ENCODE measurements at places on chromosomes 3 and 15.

- DNase-seq, result no peak
Measured at GRCh38 chr3:140917772-140918171, 23.9 kb upstream of the SLC25A36 start.

- DNase-seq, result no peak
Measured at GRCh38 chr3:72329354-72329753, 518.9 kb downstream of the SHQ1 start.

GRCh38 chr3:30504939-30505338, 101.5 kb upstream of the TGFBR2 start:
- DNase-seq, result no peak

DNA sequence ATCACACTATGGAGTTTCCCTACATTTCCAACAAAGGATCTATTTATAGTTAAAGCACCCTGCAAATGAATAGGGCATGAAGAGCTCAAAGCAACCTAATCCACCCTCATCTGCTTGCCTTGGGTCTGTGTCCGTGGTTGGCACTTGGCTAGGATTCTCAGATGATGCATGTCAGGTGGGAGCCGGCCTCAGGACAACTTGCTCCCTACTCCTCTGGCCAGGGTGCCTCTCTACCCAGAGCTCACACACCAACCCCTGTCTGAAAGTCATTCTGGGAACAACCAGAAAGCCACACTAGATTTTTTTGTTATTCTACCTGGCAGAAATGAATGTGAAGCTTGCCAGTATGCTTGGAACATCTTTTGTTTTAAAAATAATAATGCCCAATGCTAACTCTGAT, 13.2 kb downstream of the ARHGEF3 start:
- no peak for DNase-seq

DNA sequence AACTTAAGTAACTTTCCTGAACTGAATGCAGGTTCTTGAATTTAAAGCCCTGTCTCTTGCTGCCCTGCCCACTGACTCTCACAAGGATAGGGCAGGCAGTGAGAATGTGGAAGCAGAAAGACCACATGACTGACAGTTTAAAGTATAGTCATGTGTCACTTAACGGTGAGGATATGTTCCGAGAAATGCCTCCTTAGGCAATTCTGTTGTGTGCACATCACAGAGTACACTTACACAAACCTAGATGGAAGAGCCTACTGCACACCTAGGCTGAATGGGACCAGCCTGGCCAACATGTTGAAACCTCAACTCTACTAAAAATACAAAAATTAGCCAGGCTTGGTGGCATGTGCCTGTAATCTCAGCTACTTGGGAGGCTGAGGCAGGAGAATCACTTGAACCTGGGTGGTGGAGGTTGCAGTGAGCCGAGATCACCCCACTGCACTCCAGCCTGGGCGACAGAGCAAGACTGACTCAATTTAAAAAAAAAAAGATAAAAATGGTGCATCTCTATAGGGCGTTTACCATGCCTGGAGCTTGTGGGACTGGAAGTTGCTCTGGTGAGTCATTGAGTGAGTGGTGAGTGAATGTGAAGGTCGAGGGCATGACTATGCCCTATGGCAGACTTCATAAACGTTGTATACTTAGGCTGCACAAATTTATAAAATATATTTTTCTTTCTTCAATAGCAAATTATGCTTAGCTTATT, 18.9 kb upstream of the COPG1 start:
- DNase-seq, result no peak

- DNase-seq, result no peak
Measured at GRCh38 chr15:64732156-64732860, 43.1 kb downstream of the RBPMS2 start.

GRCh38 chr3:30578479-30578878, 27.9 kb upstream of the TGFBR2 start:
- DNase-seq, result no peak

DNA sequence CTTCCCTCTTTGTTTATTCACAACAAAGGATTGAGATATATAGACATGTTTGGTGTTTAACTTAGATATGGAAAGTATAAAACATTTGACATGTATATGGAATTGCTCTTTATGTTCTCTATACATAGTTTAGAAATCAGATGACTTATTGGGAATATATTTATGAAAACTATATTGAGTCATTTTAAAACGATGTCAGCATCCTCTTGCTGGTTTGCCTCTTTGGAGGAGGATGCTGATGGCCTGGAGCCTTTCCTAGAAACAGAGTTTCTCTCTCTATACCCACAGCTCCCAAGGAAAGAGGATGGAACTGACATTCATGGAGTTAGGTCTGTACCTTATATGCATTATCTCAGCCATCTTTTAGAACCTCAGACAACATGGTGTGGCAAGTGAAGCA, 40.3 kb downstream of the ZBTB38 start:
- DNase-seq, result no peak

GRCh38 chr3:61231693-61232092, 19.6 kb downstream of the FHIT start:
- no peak for DNase-seq

- no peak for DNase-seq
Measured at GRCh38 chr3:147574621-147575020, 165.5 kb downstream of the ZIC1 start.

DNA sequence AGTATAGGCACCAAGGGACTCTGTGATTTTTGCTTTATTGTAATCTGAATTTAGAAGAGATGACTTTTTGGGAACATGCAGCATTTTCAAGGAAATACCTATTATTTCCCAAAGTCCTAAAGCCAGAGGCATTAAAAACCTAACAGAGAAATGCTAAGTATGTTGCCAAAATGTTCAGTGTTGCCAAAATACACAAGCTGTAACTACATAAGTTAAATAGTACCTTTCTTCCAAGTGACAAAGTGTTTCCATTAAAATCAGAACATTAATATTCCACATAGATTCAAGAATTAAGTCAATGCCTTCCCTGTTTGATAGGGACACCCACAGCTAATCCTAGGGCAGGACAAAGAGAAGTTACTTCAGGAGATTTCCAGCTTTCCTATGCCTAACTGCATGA, 42.0 kb downstream of the MKRN2 start:
- no peak for DNase-seq

- no peak for DNase-seq
Measured at GRCh38 chr3:133383175-133383574, 16.7 kb upstream of the BFSP2 start.

GRCh38 chr15:80105193-80105592, 45.7 kb downstream of the ZFAND6 start:
- no peak for DNase-seq

DNA sequence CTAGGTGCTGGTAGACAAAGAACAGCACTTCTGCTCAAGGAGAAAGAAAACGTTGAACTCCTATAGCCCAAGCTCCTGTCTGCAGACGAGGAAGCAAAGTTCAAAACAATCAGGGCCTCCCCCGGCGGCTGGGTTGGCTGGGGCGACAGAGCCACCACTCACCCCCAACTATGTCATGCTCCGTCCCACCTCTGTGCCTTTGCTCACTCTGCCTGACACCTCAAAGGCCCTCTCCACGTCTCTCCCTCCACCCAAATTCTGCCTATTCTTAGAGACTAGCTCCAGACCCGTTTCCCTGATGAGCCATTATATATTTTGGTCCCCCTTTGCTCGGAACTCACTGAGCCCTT, 304.3 kb downstream of the TLE3 start:
- DNase-seq, result no peak

- DNase-seq, result no peak
Measured at GRCh38 chr3:15892311-15893227, 94.8 kb upstream of the ANKRD28 start.

DNA sequence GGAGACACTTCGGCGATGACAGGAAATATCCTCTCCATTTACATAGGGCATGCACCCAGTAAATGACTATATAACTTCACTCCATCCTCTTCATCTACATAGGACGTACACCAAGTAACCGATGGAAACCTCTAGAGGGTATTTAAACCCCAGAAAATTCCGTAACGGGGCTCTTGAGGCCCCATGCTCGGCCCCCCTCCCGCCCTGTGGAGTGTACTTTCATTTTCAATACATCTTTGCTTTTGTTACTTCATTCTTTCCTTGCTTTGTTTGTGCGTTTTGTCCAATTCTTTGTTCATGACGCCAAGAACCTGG, 7.5 kb upstream of the FAM107A start:
- no peak for DNase-seq

DNA sequence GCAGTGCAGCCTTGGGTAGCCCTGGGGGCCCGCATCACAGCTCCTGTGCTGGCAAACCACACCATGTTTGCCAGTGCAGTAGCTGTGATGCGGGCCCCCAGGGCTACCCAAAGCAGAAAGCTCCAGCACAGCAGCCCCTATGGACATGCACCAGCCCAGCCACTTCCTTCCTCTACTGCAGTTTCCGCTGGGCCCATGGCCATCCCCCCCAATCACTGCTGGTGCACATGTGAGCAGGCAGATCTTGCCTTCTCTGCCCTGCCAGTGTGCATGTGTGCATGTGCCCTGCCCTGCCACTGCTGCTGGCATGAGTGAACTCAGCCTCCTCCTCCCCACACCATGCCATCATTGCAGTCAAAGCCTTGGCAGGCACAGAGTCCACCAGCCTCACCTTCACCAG, 20.1 kb upstream of the MINAR1 start:
- no peak for DNase-seq

- DNase-seq, result no peak
Measured at GRCh38 chr15:52808441-52808840, 18.3 kb upstream of the ONECUT1 start.

GRCh38 chr15:40397688-40398412, 7.7 kb upstream of the IVD start:
- DNase-seq, result no peak

Measured in NCI-H1436 treated with DMSO at 0.1 percent for 48 hours (cell line).